HTR-8/SVneo (cell line): ENCODE measurements at places on chromosomes 3 and 15.

- DNase-seq: no peak
These were observed 574.0 kb downstream of the NTRK3 start for GRCh38 chr15:87682527-87682926.

DNA sequence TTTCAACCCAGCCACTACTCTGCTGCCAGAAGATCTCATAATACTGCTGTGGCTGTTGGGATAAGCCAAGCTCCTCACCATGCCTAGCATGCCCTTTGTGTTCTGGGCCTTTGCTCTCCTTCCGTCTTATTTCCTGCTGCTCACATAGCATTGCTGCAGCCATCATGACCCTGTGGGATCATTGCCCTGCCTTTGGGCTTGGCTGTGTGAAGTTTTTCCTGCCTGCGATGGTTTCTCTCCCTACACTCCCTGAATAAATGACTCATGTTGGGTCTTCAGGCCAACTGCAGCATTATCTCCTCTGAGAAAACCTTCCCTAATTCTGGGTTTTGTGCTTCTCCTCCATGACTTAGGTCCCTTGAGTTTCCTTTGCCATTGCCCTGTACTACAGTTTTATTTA lies 20.8 kb upstream of the TRA2B start:
- no peak for DNase-seq

- no peak for DNase-seq
These were observed 5.0 kb upstream of the HES1 start for GRCh38 chr3:194130807-194131589.

- no peak for DNase-seq
These were observed 21.7 kb downstream of the SLC6A1 start for GRCh38 chr3:11014253-11014652.

GRCh38 chr3:15153103-15153502 lies 52.9 kb upstream of the CAPN7 start:
- DNase-seq: no peak

- no peak for DNase-seq
These were observed 259.8 kb upstream of the CTDSPL start for GRCh38 chr3:37601832-37602231.

GRCh38 chr3:101784855-101785613 lies 6.0 kb downstream of the NXPE3 start:
- DNase-seq: no peak

- DNase-seq: no peak
These were observed 44.8 kb downstream of the SERPINI1 start for GRCh38 chr3:167780214-167780883.

DNA sequence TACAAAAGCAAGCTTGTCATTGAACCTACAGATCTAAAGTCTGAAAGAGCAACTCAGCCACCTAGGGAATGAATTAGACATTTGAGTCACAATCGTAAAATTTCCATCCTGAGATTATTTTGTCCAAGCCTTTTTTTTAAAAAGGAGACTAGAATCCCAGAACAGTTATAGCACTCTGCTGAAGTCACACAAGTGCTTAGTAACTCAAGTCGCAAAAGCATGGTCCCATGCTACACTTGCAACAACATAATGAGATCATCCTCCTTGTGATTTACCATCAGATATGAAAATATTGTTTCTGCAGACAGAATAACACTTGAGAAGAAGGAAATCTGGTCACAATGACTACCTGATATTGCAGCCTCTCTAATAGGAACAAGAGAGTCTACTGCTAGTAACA lies 106.7 kb downstream of the ZIC4 start:
- no peak for DNase-seq

- DNase-seq: no peak
These were observed 5.9 kb downstream of the SLC49A4 start for GRCh38 chr3:122800706-122801237.

- no peak for DNase-seq
These were observed 8.6 kb downstream of the FBXL22 start for GRCh38 chr15:63605816-63606215.

GRCh38 chr3:51954105-51954504 lies 1.1 kb upstream of the GPR62 start:
- DNase-seq: no peak

GRCh38 chr3:61032991-61033390 lies 218.3 kb downstream of the FHIT start:
- DNase-seq: no peak

DNA sequence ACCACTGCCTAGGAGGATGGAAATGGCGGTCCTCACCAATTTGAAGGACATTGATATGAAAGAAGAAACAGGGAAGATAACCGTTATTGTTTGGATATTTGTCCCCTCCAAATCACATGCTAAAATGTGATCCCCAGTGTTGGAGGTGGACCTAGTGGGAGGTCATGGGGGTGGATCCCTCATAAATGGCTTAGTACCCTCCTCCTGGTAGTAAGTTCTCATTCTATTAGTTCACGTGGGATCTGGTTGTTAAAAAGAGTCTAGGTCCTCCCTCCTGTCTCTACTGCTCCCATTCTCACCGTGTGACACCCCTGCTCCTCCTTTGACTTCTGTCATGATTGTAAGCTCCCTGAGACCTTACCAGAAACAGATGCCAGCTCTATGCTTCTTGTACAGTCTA lies 30.5 kb downstream of the TLNRD1 start:
- DNase-seq: no peak

DNA sequence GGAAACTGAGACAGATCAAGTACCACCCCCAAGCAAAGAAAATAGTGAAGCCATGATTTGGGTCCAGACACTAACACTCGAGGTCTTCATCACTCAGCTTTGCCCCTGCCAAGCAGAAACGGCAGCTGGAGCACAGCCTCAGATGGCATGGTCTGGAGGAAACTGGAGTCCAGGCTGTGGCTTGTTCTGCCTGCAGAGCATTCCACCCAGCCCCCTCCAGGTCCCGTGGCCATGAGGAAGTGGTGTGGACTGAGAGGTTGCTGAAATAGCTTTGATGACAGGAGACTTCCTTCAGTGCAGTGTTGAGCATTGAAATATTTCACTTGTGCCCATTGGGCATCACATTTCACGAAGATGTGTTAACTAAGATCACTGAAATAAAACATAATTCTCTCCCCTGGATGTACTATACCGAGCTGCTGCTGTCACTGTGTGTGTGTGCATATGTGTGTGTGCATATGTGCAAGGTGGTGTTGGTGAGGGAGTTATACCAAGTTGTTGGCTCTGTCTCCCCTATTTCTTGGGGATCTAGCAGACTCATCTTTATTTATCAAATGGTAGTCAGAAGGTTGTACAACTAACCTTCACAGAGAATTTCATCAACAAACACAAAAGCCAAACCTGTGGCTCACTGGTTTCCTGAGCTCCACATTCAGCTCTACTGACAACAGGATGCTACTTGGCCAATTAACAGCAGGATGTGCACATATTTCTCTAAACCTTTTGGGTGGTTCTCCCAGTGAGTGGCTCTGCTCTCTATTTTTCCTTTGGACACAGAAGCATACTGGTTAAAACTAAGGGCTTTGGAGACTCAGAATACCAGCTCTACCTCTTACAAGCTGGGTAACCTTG lies 660.1 kb upstream of the CFAP20DC start:
- no peak for DNase-seq

GRCh38 chr3:184629555-184630160 lies 68.1 kb downstream of the EPHB3 start:
- no peak for DNase-seq

DNA sequence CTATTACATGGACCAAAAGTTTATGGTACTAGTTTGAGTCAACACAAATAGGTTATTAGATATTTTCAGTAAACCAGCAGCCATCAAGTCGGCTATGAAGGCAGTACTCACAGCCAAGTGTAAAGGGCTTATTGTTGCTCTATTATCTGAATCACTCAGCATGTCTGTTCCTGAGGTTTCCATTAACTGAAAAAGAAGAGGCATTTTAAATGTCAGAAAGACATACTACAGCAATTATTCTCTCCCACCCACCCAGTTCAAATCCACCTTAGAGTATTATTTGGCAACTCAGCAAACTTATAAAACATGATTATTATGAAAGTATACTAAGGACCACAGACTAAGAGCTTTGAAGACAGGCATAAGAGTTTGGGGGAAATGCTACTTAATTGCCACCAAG lies 93.1 kb downstream of the BTD start:
- no peak for DNase-seq

- no peak for DNase-seq
These were observed 51.2 kb downstream of the HACD2 start for GRCh38 chr3:123533554-123534159.

DNA sequence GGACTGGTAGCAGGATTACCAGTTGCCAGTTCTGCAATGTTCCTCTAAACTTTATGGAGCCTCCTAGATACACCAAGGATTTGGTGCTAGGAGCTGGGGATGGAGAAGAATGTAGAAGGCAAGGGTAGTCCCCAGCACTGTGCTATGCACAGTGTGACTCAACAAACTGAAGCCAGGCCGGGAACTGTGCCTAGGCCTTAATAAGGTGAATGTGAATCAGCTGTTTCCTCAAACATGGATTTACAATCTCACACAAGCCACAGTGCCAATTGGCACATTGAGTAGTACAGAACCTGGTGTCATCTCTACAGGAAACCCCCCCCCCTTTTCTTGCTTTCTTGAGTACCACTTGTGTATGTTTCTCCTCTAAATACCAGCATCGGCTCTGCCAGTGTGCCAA lies 32.5 kb downstream of the MRPS25 start:
- DNase-seq: no peak

DNA sequence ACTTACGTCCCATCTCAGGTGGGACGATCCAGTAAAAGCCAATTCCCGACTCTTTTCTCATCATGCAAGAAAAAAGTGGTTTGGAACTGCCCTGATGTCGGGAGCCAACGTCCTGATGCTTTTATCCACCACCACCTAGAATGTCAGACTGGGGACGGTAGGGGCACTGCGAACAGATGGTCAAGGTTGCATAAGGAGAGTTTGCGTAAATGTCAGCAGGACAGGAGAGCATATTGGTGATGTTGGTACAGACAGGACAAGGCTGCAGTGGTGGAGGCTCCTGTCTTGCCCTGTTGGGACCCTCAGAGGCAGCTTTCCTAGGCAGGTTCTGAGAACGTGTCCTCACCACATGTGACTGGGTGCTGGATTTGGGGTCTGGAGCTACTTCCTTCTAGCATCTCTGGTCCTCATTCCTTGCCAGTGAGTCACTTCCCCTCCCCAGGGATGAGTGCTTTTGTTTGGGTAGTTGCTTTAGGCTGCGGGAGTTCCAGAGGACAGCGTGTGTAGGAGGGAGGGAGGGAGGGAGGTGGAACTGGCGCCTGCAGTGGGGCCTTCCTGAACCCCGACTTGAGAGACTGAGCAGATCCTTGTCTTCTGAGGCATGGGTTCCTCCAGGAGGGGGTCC lies 21.0 kb downstream of the THSD4 start:
- DNase-seq: peak; percentile 79

GRCh38 chr3:43693594-43693993 lies 2.9 kb downstream of the ABHD5 start:
- no peak for DNase-seq

DNA sequence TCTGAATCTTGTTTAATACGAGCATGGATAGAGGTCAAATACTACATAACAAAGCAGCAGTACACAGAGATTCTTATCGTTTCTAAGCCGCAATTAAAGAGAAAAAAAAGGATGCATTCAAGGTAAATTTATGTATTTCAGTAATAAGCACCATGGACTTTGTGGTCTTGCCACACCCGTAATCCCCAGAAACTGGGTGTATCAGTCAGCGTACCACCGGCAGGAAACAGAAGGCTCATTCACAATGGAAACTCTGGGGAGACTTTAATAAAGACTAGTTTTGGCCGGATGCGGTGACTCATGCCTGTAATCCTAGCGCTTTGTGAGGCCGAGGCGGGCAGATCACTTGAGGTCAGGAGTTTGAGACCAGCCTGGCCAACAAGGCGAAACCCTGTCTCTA lies 81.9 kb upstream of the ZNF280D start:
- no peak for DNase-seq

DNA sequence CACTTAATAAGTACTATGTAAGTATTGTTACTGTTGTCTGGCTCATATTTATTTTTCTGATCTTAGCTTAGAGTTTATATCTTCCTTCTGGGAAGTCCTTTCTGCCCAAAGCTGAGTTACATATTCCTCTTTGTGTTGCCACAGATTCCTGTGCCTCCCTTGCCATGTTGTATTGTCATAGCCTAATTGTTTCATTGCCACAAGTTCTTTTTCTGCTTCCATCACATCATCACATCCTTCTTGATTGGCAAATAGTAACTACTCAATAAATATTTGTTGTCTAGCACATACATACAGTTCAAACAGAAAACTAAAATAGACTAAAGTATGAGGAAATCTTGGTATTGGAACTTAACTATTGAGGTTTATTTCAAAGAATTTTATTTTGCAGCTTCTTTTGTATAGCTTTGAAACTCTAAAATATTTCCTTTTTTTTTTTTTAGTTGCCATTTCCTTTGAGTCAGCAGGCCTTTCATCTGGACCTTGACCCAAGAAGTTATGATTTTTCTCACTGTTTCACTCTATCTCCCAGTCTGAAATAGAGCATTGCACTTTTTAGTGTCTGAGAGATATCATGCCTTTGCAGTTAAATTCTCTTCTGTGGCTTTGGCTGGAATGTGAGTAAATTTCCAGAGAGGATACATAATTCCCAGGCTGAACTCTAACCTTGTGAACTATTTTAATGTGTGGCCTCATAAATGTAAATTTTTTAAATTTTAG lies 98.2 kb downstream of the ZNF609 start:
- DNase-seq: no peak

- DNase-seq: peak; percentile 76
These were observed 8.2 kb downstream of the SLC6A6 start for GRCh38 chr3:14410503-14411165.

- no peak for DNase-seq
These were observed 812.3 kb upstream of the ROBO1 start for GRCh38 chr3:80580146-80580545.

GRCh38 chr3:105764378-105765307 lies 104.2 kb downstream of the CBLB start:
- no peak for DNase-seq

- DNase-seq: no peak
These were observed 361.5 kb upstream of the KCNH8 start for GRCh38 chr3:18786650-18787323.

GRCh38 chr15:74642734-74643664 lies 27.4 kb downstream of the CLK3 start:
- DNase-seq: no peak

DNA sequence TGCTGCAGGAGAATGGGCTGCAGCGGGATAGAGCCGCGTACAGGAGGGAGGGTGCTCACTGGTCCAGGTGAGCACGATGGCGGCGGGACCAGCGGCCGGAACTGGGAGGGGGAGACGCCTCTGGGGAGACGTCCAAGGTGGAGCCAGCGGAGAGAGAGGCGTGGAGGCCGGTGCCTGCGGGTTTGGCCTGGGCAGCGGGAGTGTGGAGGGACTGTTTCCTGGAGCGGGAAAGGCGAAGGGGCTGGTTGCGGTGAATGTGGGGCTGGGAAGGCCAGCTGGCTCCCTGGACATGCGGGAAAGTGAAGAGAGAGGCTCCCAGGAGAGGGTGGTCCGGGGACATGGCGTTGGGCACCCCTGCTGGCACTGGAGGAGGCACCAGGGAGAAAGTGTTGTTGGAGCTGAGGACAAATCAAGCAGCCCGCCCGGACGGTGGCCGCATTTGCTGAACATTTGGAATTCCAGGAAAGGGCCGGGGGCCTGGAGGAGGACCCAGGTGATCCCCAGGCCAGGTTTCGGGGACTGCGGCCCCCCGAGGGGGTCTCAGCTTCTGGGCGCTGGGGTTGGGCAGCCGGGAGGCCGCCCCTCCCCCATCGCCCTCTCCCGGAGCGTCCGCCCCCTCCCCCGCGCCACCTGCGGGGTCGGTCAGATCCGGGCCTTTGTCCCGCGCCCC lies 34.3 kb downstream of the DNAJB8 start:
- DNase-seq: no peak
